Coronary artery (tissue), 2 donors: ENCODE measurements at places on chromosomes 4 and X.

GRCh38 chr4:128241425-128241913 is 46.1 kb downstream of the PGRMC2 start:
- no peak for DNase-seq

GRCh38 chrX:68652326-68653170 is 5.1 kb downstream of the STARD8 start:
- no peak for DNase-seq

- DNase-seq: no peak
Measured at GRCh38 chr4:110003401-110004187, 90.9 kb downstream of the EGF start.

GRCh38 chr4:62015043-62015739 is 815.1 kb downstream of the ADGRL3 start:
- DNase-seq: no peak

DNA sequence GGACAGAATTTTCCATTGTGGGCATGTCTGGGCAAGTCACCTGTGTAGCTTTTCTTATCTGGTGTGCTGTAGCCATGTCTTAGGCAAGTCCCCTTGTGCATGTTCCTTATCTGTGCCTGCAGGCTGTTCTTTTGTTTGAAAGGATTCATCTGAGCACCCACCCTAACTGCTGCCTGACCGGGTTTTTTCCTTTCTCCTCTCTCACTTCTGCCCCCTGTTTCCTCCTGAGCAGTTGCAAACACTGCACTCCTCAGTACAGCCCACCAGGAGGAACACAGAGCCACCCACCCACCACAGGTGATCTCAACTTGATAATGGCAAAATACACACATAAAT is 29.2 kb upstream of the IL9R start:
- no peak for DNase-seq

DNA sequence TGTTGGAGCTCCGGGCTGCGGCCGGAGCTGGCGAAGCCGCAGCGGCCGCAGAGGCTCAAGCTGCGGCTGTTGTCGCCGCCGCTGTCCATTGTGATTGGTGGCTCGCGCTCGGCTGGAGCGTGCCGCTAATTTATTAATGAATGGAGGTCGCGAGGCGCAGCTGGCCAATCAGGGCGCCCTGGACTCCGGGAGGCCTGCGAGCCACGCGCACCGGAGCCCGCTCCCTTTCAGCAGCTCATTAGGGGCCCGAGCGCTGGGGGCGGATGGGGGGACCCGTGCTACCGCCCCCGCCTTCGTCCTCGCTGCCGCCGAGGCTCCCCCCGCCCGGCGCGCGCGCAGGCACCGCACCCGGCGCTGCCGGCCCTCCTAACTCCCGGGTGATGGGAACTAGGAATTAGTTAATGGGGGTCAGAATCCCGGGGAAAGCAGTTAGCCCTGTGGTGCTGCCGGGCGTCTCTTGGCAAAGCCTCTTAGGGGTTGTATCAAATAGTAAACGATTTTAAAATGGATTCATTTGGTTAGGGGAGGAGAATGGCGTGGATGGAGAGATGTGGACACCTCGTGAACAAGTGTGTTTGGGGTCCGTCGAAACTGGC is 589 bp upstream of the NEUROG2 start:
- DNase-seq: no peak

GRCh38 chr4:112099701-112100297 is 45.5 kb upstream of the FAM241A start:
- no peak for DNase-seq
